Stimulated activated CD4-positive, alpha-beta T cell treated with anti-CD3 and anti-CD28 coated beads, TNF-alpha, amount 100 ng/mL, for 48 hours (primary cell): ENCODE measurements at places on chromosomes 7 and 10.

DNA sequence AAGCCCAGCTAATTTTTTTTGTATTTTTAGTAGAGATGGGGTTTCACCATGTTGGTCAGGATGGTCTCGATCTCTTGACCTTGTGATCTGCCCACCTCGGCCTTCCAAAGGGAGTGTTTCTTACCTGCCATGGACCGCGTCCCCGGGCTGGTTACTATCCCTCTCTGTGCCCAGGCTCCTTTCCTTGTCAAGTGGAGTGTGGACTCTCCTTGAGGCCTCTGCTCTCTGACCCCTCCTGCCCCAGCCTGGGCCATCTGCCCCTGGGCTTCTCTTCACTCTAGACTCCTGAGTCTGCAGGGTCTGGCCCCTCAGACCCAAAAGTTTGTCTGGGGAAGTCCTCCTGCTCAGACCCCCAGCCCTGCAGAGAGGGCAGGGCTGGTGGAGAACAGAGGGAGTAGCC lies 20.7 kb downstream of the NEURL1 start:
- DNase-seq = no peak

DNA sequence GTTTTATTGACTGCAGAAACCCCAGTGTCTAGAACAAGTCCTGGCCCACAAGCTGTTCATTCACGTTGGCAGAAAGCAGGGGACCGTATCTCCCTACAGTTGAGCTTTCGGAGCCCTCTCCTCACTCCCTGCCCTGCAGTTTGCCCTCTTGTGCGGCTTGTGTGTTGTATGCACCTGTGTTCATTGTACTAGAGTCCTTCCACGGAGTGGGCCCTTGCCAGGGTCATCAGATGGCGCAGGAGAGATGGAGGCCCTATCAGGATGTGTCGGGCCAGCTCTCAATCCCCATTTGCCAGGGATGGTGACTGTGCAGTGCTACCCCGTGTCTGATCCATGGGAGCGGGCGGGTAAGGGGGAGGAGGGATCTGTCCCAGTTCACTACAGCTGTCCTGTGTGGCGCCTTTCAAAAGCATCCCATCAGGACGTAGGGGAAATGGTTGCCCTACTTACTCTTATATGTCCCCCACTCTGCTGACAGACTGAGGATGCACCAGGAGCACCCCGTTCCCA lies 77.4 kb upstream of the PRR15 start:
- DNase-seq = no peak

GRCh38 chr7:1424041-1424440 lies 35.2 kb downstream of the MICALL2 start:
- no peak for DNase-seq

DNA sequence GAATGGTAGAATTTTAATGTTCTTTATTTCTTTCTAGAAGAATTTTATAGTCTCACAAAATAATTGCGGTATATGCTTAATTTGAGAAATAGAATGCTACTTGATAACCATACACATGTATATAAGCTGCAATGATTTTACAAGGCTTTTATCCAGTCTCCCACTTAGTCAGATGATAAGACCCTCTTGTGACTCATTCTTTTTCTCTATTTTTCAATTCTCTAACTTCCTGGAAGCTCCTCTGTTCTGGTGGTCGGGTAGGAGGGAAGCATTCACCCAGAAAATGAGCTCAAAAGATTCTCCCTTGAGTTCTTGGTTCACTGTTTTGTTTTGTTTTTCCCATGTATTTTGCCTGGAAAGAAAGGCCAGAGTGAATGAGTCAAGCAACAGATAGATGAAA lies 546.6 kb downstream of the INHBA start:
- no peak for DNase-seq

GRCh38 chr10:38741226-38741625 lies 647.1 kb downstream of the ZNF37A start:
- DNase-seq = no peak

GRCh38 chr10:33498391-33498891 lies 164.0 kb upstream of the NRP1 start:
- DNase-seq = no peak

- DNase-seq = no peak
Measured at GRCh38 chr7:128098629-128099028, 67.4 kb upstream of the LRRC4 start.

DNA sequence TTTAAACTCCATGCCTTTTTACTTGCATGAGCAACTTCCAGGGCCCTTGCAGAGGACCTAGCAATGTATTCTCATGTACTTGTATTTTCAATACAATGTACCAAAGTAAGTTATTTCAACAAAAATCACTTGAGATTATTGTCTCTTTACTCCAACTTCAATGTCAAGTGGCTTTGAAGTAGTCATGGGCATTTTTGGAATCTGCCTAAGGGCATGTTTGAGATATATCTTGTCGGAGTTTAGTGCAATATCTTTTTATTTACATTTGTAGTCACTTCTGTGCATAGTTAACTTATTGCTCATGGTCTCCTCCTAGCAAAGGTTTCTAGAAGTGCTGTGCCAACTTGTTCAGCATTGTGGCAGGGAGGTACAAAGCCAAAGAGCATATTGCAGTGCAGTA lies 508.7 kb upstream of the SEMA3D start:
- DNase-seq = no peak

DNA sequence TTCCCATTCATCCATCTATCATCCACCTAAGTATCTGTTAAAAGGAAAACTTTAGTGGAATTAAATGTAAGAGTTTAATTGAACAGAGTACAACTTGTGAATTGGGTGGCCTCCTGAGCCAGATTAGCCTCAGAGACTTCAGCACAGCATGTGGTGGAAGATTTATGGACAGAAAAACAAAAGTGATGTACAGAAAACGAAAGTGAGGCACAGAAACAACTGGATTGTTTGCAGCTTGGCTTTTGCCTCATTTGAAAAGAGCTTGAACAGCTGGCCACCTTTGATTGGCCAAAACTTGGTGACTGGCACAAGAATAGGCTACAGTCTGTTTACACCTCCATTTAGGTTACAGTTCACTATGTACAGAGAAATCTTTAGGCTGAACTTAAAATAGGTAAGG lies 1463.4 kb upstream of the CELF2 start:
- DNase-seq = no peak

DNA sequence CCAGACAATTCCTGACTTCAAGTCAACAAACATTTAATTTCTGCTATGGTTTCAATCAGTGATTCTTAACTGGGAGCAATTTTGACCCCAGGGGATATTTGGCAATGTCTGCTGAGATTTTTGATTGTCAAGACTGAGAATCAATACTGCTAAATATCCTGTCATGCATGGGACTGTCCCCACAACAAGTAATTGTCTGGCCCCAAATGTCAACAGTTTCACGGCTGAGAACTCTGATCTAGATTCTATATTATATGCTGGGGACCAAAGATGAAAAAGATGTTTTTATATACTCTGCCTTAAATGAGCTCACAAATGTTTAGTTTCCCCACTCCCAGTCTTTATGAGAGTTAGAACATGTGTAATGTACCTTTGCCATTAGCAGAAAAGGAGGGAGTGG lies 19.2 kb downstream of the ANKRD7 start:
- DNase-seq = no peak

DNA sequence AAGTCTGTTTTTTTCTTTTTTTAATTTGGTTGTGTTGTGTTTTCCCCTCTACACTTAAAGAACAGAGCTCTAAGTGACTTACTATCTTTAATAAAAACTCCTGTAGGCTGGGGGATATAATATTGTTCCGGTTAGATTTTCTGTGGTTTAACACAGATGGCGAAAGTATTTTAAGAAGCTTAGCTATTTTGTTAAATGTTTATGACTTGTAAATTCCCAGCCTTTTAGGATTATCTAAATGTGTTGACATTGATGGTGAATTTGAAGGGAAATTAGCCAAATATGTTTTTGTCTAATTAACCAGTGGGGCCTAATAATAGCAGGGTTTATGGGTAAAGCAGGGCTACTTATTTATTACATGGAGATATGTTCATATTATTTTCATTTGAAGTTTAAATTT lies 538.5 kb downstream of the INHBA start:
- no peak for DNase-seq

GRCh38 chr7:41698726-41699125 lies 4.2 kb downstream of the INHBA start:
- DNase-seq = no peak

- no peak for DNase-seq
Measured at GRCh38 chr7:148652773-148653172, 45.9 kb upstream of the CUL1 start.

- no peak for DNase-seq
Measured at GRCh38 chr10:18079665-18080295, 60.4 kb upstream of the CACNB2 start.

- no peak for DNase-seq
Measured at GRCh38 chr7:44145479-44145968, 4.4 kb upstream of the MYL7 start.

DNA sequence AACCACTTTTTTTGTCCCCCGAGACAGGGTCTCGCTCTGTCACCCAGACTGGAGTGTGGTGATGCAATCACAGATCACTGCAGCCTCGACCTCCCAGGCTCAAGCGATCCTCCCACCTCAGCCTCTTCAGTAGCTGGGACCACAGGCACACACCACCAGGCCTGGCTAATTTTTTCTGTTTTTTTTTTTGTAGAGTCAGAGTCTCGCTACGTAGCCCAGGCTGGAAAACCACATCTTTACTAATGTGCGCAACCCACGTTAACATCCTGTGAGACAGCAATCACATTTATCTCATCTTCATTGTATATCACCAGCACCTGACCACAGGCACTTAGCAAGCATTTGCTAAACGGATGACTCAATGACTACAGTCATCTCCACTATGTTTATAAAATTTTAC lies 77.8 kb upstream of the ATP6V0A4 start:
- DNase-seq = peak; percentile 44

DNA sequence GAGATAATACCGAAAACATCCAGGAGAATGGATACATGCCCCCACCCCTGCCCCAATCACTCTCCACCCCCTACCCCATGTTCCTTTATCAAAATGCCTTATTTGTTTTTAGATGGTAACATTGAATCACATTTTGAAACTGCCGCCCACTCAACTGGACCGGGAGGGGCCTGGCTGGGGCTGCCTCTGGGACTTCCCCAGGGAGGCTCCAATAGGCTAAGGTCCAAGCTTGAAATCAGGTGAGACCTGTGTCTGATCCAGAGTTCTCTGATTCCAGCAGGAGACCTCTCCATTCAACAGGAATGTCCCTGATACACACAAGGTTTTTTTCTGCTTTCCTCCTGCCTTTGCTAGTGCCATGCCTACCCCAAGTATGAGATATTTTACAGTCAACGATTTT lies 43.8 kb upstream of the ACSL5 start:
- no peak for DNase-seq

DNA sequence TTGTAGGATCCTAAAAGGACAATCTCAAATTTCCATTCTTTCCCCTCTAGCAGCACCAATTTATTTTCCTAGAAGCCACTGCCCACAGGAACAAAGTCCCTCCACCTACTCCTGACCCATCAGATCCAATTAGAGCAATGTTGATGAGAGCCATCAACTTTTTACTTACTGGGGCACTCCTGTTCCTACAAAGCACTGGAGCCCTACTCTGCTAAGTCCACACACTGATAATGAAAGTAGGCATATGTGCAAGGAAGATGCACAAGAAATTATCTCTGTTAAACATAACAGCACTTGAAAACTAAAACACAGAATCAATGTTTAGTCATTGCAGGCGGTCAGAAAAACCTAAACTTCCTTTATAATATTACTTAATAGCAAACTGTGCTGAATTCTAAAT lies 3.6 kb downstream of the HERPUD2 start:
- DNase-seq = no peak

DNA sequence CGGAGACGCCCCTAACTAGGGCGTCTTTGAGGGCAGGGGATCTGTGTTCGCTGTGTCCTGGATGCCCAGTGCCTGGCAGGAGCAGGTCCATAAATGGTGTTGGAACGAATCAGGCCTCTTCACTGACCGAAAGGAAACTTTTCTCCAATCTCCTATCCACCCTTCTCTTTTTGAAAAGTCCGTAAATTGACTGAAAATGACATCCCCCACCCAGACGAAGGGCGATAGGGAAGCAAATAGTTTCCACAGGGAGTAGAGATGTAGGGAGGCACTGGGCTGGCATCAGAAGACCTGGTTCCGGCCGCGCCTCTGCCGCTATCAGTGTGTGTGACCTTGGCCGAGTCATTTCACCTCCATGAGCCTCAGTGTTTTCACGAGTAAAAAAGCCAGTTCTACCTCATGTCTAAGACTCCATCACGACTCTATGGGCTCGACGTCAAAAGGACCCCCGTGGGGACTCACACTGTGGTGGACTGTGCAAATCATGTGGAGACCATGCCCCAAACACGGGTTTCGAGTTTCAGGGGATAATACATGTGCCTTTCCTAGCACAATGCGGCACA lies 497 bp upstream of the RAB11FIP2 start:
- DNase-seq = no peak

DNA sequence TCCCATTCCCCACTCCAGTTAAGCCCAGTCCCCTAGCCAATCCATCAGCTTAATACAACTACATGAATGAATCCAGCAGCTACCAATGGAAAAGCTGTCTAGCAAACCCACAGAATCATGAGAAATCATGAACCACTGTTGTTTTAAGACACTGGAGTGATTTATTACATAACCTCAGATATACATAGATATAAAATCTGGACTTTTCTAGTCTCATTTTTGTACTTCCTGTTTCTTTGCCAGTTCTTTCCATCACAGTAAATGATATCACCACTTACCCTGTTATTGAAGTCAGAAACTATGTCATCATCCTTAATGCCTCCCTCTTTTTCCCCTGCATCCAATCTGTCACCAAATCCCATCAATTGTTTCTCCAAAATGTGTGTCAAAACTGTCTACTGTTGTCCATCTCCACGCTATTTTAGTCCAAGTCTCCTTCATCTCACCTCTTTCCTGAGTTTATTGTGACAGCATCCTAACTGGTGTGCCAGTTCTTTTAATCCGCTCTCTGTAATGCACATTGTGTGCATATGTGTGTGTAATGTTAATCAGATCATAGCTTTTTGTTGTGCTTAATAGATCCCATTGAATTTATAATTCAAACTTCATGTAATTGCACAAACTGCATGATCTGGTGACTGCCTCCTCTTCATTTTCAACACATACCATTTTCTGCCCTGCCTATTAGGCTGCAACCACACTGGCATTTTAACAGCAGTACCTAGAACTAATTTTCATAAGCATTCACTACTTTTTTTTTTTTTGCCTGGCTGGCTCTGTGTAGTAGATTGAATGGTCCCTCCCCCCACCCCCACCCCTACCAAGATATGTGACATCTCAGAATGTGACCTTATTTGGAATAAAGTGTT lies 56.0 kb downstream of the MKLN1 start:
- no peak for DNase-seq

DNA sequence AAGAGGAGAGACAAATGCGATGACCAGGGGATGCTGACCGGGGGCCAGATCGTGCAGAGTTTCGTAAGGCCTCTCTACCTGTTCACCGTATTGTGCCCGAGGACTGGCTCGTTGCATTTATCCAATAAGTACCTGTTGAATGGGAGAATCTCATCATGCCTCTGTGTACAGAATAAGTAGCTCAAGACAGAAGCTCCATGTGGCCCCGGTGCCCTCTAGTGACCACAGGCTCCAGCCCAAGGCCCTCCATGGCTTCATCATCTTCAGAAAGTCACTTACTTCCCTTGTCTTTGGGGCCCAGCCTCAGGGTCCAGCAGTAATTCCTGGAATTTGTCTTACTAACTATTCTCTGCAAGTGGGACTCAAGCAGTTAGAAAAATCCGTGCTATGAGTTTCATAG lies 151.0 kb downstream of the CHN2 start:
- DNase-seq = no peak
